ENCODE measurements at places on chromosomes 4 and X.

- DNase-seq, result no peak
Observed at GRCh38 chr4:88857588-88857987, 160.0 kb upstream of the NAP1L5 start.

- DNase-seq, result no peak
Observed at GRCh38 chr4:115054836-115055235, 58.6 kb downstream of the NDST4 start.

DNA sequence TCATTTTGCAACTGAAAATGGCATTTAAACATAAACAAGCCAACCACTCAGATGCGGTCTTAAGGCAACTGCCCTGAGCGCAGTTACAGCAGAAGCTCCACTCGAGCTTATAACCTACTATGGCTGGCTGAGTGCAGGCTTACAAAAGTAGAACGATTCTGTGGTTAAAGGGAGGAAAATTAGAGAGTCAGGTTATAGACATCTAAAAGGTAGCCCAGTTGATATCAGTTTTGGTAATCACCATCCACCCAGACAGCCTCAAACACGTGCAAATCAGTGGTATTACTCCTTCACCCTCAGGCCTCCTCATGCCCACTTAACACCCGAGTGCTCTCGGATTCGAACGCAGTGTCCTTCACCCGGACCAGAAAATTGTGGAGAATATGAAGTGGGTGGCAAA lies 3.1 kb downstream of the LEF1 start:
- no peak for DNase-seq

DNA sequence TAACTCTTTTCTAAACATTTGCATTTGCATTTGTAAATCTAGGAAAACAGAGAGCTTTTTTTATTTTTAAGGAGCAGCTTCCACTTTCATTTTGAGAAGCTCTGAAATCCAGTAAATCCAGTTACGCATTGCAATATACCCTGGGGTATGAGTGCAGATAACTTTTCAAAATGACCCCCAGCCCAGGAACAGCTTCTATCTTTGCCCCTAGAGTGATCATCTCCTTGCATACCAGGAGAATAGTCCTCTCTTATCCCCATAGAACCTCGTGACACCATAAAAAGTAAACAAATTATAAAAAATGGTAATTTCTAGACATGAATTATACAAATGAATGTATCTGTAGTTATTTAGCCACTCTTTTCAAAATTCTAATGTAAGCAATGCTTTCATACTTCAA lies 292.2 kb upstream of the GALNT7 start:
- no peak for DNase-seq

GRCh38 chr4:140047017-140047640 lies 106.9 kb downstream of the MAML3 start:
- no peak for DNase-seq

DNA sequence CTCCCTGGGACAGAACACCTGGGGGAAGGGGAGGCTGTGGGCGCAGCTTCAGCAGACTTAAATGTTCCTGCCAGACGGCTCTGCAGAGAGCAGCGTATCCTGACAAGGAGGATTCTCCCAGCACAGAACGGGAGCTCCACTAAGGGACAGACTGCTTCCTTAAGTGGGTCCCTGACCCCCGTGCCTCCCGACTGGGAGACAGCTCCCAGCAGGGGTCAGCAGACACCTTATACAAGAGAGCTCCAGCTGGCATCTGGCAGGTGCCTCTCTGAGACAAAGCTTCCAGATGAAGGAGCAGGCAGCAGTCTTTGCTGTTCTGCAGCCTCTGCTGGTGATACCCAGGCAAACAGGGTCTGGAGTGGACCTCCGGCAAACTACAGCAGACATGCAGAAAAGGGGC lies 44.5 kb upstream of the FAAH2 start:
- DNase-seq, result no peak

GRCh38 chr4:142713282-142714030 lies 132.6 kb downstream of the INPP4B start:
- no peak for DNase-seq

- no peak for DNase-seq
Observed at GRCh38 chrX:40380655-40381488, 199.9 kb upstream of the ATP6AP2 start.

DNA sequence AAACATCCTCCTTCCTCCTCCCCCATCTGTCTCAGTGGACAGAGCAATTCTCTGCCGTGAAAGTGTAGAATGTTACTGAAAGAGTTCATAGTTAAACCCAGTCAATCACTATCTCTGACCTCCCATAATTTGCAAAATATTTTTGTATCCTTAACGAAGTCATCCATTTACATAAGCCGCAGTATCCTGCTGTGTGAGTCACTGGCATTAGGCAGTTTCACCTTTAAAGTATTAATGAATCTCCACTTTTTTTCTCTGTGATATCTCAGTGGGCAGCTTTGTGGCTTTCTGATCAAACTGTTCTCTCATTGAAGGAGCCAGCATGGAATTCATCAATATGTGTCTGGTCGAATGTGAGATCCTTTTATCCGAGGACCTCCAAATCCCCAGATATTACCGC lies 678.6 kb upstream of the TENM3 start:
- no peak for DNase-seq

DNA sequence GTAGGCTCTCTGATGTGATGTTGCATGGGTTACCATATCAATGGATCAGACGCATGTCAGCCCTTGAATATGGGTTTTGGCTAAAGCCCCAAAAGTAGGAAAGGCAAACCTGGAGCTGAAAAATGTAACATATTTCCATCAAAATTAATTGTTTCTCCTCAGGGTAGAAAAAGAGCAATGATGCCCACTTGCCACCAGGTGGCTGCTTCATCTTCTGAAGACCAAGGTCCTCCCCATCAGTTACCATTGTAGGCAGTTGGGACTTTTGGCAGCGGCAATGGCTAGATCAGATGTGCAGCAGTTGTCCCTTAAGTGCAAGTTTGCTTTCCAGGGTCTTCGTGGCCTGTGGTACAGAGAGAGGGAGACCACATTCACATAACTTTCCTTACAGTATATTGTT lies 118.2 kb downstream of the NAF1 start:
- no peak for DNase-seq

- DNase-seq, result no peak
Observed at GRCh38 chr4:2583092-2583491, 46.6 kb downstream of the FAM193A start.

- no peak for DNase-seq
Observed at GRCh38 chr4:8026453-8026852, 86.8 kb upstream of the AFAP1 start.

DNA sequence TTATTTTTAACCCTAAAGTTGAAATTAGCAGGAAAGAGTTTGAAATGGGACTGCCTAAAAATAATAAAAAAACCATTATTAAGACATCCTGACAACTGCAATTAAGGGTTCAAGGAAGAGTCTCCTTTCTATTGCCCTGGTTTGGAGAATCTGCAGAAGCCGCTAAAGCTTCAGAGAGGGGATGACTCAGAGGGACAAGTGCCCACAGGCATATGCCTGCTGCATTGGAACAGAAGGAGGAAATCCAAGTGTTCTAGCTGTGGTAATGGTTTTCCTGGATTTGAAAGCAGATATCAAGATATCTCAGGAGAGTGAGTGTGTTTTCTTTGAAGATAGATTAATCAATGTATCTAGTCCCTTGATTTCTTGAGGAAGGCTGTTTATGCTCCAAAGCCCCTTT lies 235.1 kb upstream of the TAPT1 start:
- no peak for DNase-seq
